Stimulated activated CD4-positive, alpha-beta T cell treated with anti-CD3 and anti-CD28 coated beads, Interleukin-15, amount 100 ng/mL, for 1 hour (primary cell): ENCODE measurements at places on chromosomes 13 and 19.

GRCh38 chr13:111129465-111130115 lies 14.5 kb downstream of the ARHGEF7 start:
- DNase-seq, result no peak

DNA sequence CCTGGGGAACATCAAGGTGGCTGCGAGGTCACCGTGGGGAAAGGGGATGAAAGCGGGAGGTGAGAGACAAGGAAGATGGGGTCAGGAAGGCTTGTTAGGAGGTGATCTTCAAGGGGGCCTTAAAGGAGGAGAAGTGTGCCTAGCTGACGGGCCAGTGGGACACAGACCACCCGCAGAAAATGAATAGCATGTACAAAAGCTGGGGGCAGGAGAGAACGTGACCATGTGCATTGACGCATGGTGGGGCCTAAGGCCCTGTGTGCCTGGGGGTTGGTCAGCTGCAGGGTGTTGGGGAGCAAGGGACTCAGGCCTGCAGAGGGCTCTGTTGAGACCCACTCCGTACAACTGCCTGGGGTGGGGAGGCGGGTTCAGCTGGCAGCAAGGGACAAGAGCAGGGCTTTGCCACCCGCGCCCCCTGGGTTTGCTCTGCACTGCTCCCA lies 5.9 kb downstream of the RAB8A start:
- DNase-seq, result no peak

DNA sequence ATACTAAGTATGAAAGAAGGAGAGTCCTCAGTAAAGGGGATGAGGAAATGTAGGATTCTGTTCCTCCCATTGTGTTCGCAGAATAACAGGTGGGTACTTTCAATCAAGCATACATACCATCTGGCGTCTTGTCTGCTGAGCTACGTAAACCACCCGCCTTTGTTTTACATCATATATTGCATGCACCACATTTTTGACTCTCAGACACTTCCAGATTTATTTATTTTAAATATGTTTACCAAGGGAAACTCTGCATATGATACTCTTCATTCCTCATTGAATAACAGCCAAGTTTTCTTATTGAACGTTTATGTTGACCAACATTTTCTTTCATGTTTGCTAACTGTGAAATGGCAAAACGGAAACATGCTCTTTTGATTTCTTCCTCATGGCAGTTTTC lies 174.1 kb downstream of the FGF14 start:
- DNase-seq, result no peak

DNA sequence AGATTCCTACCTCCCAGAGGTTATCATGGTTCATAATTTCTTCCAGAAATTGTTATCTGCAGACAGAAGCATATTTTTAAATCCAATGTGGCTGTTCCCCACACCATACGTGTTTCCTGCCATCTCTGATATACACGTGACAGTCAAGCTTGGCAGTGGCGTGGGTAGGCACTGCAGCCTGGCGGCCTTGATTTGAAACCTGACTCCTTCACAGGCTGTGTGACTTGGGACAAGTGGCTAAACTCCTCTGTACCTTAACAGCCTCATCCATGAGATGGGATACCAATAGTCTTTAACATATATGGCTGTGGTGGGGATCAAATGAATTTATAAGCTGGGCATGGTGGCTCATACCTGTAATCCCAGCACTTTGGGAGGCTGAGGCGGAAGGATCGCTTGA lies 33.2 kb downstream of the DPF1 start:
- DNase-seq, result no peak

GRCh38 chr13:72168126-72168855 lies 301.3 kb upstream of the DACH1 start:
- DNase-seq, result no peak

DNA sequence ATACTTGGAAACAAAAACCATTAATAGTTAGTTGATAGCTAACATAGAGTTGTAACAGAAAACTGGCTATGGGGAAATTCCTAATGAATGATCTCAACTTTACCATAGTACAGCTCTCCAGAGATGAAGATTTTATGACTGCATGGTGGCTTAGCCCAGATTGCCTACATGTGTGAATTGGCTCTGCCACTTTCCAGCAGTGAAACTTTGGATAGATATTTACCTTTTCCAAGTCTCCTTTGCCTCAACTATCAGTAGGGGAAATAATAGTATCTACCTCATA lies 161.1 kb downstream of the LACC1 start:
- DNase-seq, result no peak

DNA sequence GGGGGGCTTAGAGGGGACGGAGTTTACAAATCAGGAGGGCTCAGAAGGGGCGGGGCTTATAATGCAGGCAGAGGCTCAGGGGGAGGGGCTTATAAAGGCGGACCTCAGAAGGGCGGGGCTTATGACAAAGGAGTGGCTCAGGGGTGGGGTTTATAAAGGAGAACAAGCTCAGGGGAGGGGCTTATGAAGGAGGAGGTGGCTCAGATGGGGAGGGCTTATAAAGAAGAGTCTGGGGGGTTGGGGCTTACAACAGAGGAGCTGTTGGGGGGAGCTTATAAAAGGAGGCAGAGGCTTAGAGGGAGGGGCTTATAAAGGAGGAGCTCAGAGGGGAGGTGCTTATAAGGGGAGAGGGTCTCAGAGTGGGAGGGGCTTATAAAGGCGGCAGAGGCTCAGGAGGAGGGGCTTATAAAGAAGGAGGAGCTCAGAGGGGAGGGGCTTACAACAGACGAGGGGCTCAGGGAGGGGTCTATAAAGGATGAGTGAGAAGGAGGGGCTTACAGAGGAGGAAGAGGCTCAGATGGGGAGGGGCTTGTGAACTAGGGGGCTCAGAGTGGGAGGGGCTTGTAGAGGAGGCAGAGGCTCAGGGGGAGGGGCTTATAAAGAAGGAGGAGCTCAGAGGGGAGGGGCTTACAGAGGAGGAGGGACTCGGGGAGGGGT lies 1.0 kb downstream of the SMIM24 start:
- DNase-seq, result no peak

DNA sequence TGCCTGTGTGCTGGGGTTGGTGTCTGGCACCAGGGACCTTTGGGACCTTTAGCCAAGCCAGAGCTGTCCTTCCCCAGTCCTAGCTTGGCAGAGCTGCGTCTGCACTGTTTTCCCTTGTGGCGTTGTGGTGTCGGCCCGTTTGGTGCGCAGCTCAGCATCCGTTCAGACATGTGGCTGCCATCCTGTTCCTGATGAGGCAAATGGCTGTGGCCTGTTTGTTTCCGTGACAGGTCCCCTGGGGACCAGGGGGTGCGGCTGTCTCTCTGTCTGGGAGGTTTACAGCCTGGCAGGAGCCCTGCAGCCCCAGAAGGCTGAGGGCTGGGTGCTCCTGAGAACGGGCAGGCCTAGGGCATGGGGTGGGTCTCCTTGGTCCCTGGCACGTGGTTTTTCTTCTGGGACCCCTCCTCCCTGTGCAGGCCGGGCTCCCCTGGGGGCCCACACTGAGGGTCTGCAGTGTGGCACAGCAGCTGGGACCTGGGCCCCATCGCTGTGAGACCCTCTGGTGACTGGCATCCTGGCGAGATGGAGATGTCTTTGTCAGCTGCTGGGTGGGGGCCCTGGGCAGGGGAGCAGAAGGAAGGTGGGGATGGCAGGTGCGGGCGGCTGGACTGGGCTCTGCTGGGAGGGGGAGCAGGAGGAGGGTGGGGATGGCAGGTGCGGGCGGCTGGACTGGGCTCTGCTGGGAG lies 4.0 kb downstream of the SPPL2B start:
- DNase-seq, result no peak

- DNase-seq, result no peak
Observed at GRCh38 chr13:64429691-64430090, 2800.4 kb downstream of the PCDH9 start.

GRCh38 chr13:112869202-112870050 lies 99.6 kb upstream of the MCF2L start:
- no peak for DNase-seq

DNA sequence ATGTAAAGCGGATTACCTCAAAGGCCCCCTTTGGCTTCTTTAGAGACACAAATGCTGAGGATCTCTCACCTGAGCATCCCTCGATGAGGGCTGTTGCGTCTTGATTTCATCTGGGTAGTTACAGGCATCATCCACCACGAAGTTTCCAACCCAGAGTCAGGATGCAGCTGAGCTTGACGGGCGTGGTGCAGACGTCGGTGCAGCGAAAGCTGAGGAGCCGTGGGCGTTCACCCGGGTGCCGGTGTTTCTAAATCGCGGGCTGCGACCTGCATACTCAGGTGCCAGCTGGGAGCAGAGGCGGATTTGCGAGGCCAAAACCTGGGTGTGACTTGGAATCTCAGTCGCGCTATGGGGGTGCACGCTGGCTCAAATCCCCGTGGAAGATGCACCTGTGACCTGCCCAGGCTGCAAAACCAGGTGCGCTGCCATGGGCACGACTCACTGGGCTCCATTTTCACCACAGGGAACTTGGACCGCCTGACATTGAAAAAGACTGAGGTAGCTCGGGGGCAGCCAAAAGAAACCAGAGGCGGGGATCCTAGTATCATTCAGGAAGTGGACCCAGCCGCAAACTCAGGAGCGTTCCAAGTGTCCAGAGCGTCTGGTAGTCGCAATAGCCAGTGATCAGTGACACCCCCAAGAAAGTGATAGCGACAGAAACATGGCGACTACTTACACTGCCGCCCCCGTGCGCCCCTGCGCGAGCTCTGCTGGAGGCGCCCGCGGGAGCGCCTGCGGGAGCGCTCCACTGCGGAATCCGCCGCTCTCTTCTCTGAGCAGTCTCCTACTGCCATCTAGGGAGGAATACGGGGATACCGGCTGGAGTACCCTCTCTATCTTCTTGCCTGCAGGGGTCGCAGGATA lies 36.4 kb upstream of the IGFL4 start:
- DNase-seq, result no peak

GRCh38 chr13:74329962-74330361 lies 195.8 kb upstream of the KLF12 start:
- DNase-seq, result no peak

GRCh38 chr19:2242816-2243215 lies 6.2 kb downstream of the SF3A2 start:
- DNase-seq, result no peak

- DNase-seq, result no peak
Observed at GRCh38 chr13:46572752-46573431, 19.9 kb downstream of the LRCH1 start.

DNA sequence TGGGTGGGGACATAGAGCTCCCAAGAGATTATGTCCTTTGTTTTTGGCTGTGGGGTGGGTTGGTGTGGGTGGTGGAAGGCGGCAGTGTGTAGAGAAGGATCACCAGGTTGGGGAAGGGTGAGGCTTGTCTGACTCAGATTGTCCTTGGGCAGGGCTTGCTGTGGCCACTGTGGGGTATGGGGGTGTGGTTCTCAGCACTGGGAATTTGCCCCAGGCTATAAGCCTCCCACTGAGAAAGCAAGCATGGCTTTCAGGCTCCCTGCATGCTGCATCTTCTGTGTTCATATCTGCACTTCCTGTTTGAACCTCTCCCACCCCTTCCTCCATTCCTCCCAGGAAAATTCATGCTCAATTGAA lies 34.9 kb downstream of the DNAJC15 start:
- DNase-seq, result no peak

DNA sequence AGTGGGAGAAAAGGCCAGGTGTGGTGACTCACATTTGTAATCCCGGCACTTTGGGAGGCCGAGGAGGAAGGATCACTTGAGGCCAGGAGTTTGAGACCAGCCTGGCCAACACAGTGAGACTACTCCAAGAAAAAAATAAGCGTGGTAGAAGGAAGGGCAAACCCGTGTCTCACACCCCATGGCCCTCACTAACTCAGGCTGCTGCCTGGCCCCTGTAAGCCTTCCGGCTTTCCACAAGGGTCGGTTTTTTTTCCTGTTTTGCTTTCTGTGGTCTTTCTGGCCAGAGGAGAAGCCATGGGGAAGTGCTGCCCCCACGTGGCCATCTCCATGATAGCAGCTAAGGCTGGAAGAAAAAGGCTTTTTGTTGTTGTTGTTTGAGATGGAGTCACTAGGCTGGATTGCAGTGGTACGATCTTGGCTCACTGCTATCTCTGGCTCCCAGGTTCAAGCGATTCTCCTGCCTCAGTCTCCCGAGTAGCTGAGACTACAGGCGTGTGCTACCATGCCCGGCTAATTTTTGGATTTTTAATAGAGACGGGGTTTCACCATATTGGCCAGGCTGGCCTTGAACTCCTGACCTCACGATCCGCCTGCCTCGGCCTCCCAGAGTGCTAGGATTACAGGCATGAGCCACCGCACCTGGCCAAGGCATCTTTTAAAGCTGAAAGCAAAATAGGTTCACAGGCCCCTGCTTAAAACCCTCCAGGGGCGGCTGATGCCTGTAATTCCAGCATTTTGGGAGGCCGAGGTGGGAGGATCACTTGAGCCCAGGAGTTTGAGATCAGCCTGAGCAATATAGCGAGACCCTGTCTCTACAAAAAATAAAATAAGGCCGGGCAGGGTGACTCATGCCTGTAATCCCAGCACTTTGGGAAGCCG lies 7.5 kb upstream of the ARHGEF18 start:
- peak; percentile 83 for DNase-seq

GRCh38 chr13:51222037-51222685 lies at the start of gene FAM124A:
Gene FAM124A (plus strand): TSS chr13:51222398. CDS start chr13:51222502, 104 bp downstream.
- DNase-seq, result peak; percentile 39

DNA sequence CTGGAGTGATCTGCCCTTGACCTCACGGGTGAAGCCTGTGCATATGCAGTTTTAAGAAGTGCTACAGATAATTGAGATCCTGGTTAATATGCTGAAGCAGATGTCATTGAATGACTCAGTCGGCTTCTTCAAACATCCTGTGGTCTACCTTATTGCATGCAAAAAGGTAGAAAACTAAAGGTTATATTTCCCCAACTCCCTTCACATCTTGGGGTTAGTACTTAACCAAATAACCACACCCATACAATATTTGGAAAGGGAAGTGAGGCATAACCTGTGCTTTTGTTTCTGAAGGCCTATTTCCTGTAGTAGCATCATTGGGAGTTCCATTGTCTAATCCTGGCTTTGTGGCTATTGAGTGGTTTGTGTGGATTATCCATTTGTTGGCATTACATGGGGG lies 58.3 kb downstream of the RAP2A start:
- DNase-seq, result no peak

- peak; percentile 62 for DNase-seq
Observed at GRCh38 chr19:7871437-7872305, 2.5 kb downstream of the PRR36 start.

DNA sequence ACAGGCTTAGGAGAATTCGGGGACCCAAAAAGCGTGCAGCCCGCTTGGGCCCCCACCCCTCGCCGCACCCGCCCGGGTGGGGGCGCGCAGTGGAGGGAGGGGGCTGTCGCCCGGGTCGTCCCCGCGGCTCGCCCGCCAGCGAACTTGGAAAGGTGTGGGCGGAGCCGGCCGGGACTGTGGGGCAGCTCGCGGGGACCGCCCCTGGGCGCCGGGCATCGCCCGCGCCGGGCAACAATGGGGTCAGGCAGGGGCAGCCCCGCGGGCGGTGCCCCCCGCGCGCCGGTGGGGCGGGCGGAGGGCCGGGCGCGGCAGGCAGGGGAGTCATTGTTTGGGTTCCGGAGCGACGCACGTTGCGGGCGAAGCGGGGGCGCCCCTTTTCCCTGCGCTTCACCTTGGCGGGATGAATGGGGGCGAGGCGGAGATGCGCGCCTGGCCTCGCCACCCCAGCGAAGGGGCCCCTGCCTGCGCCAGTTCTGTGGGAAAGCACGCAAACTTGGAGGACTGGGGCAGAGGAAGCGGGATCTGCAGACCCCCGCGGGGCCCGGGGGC lies 647 bp upstream of the KLF12 start:
- peak; percentile 49 for DNase-seq

- no peak for DNase-seq
Observed at GRCh38 chr19:13961826-13962698, 9.8 kb downstream of the DCAF15 start.
